Body of pancreas (tissue), 4 donors: ENCODE measurements at places on chromosomes 6 and 20. TPM values are rescaled to one million over a fixed set of nuclear protein-coding genes. Genes with fewer than 3 reads are reported as not detected.

The GJA10 gene
- total RNA-seq: not detected

The STMN3 gene
- total RNA-seq: 5.6 TPM

The GGTLC1 gene
- total RNA-seq: 3.4 TPM

The C6orf47 gene
- total RNA-seq: 22.1 TPM

The PNLDC1 gene
- total RNA-seq: not detected

DNA sequence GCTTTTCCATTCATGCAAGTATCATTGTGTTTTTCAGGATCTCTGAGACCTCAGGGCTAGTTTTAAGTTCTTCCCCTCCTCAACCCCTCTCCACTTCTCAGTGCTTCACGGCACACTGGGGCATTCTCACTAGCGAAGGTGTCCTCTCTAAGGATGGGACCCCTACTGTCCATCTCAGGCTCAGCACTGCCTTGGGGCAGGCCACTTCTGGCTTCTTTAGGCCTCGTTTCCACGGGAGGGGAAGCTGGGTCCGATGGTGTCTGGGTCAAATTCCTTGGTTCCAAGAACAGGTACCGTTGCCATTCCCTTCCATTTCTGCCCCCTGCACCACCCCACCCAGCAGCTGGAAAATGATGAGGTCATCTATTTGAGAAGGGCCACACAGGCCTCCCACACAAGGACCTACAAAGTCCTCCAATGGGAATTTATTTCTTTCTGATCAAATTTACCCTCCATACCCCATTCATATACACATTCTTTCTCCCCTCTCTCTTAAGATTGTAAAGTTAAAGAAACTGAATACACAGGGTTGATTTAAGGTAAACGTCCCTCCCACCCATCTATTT is 17.2 kb downstream of the GNAS start:
- no peak for DNase-seq
- no peaks in the 10 kb centered on the region for H3K27me3 ChIP-seq
- H3K4me1 ChIP-seq: no peaks in the 10 kb centered on the region
- H3K36me3 ChIP-seq: no peaks in the 10 kb centered on the region
- no peak overlapping the region for H3K4me3 ChIP-seq

DNA sequence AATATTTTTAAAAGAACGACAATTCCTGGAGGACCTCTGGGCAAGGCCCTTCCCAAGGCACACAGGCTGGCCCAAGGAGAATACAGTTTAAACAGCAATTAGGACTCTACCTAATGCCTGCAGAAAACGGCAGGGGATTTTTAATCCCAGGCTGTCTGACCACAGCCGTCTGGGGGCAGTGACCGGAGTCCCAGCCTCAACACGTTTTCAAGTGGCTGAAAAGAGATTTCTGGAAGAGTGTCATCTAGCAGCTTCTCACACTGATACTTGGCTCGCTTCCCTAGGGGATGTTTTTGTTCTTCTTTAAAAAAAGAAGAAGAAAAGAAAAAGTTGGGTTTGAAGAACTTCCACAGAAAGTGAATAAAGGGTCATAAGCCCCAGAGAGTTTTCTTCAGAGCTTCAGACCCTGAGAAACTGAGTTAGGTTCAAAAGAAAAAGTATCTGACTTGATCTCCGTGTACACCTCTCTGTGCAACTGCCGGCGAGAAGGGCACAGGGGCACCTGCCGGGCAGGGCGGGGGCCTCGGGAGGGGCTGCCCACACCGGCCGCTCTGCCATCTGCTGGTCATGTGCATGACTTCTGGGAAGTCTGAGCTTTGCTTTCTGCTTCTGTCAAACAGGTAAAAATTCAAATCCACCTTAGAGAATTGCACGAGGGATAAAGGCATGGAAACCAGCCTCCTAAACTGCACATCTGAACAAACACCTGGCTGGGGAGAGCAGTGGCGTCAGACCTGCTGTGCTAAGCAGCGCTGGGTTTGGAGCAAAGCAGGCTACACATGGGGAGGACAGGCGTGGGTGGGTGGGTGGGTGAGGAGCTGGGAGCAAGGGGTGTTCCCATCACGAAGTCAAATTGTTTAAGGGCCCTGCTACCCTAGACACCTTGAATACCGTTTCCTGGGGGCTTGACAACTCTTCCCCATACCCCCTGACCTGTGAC is 33.0 kb downstream of the RRBP1 start:
- H3K27ac ChIP-seq: peak overlapping the region; percentile 66
- peaks cover 99% of the 10 kb centered on the region for H3K4me1 ChIP-seq

GRCh38 chr6:21199262-21199661 is 394.3 kb upstream of the SOX4 start:
- no peaks in the 10 kb centered on the region for H3K4me1 ChIP-seq
- no peak overlapping the region for H3K4me3 ChIP-seq
- H3K27ac ChIP-seq: no peak overlapping the region

GRCh38 chr6:16712255-16712930 is 48.9 kb downstream of the ATXN1 start:
- no peaks in the 10 kb centered on the region for H3K4me1 ChIP-seq
- no peaks in the 10 kb centered on the region for H3K27me3 ChIP-seq
- no peak for DNase-seq

GRCh38 chr6:46894433-46894832 is 27.3 kb downstream of the ADGRF5 start:
- H3K4me3 ChIP-seq: no peak overlapping the region
- no peak overlapping the region for H3K27ac ChIP-seq
- H3K36me3 ChIP-seq: no peaks in the 10 kb centered on the region
- DNase-seq: no peak

- H3K4me1 ChIP-seq: peaks cover 15% of the 10 kb centered on the region
- DNase-seq: no peak
- no peaks in the 10 kb centered on the region for H3K36me3 ChIP-seq
- no peak overlapping the region for H3K27ac ChIP-seq
- H3K27me3 ChIP-seq: no peaks in the 10 kb centered on the region
- no peak overlapping the region for H3K4me3 ChIP-seq
Measured at GRCh38 chr6:37062424-37062823, 57.0 kb downstream of the FGD2 start.

DNA sequence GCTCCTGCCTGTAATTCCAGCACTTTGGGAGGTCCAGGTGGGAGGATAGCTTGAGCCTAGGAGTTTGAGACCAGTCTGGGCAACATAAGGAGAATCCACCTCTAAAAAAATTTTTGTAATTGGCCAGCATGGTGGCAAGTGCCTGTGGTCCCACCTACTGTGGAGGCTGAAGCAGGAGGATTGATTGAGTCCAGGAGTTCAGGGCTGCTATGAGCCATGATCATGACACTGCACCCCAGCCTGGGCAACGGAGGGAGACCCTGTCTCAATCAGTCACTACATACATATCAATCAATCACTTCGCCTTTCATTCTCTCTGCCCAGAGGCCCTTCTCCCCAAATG is 1.1 kb upstream of the STK38 start:
- DNase-seq: no peak
- no peak overlapping the region for H3K4me3 ChIP-seq
- H3K4me1 ChIP-seq: peaks cover 33% of the 10 kb centered on the region
- no peaks in the 10 kb centered on the region for H3K36me3 ChIP-seq

DNA sequence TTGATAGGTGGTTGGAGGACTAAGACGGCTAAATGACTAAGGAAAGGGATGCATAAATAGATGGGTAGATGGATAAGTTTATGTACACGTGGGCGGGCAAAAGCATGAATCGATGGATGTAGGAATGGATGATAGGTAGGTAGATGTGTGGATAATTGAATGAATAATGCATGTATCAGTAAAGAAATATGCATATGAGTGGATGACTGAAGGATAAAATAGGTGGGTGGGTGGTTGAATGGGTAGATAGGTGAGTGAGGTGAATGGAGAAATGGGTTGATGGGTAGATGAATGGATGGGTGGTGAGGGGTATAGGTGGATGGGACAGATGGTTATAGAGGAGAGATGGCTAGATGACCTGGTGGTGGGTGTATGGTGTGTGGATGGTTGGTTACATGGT is 20.2 kb downstream of the SLC12A5 start:
- H3K36me3 ChIP-seq: no peaks in the 10 kb centered on the region
- DNase-seq: no peak
- H3K4me1 ChIP-seq: no peaks in the 10 kb centered on the region
- no peaks in the 10 kb centered on the region for H3K27me3 ChIP-seq
- H3K4me3 ChIP-seq: no peak overlapping the region

DNA sequence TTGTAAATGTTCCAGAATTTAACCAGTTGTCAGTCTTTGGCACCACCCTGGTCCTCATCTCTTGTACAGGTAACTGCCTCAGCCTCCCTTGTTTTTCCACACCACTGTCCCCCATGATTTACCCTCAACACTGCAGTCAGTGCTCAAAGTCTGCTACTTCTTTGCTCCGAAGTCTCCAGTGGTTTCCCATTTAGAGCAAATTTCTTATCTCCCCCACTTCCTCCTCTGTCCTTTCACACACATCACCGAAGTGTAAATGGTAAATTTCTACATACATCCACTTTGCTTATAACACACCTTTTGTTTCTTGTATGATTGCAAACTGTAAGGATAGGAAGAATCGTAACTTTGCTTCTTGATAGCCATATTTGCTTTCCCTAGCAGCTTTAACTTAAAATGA is 115.3 kb downstream of the JARID2 start:
- no peak overlapping the region for H3K27ac ChIP-seq
- H3K27me3 ChIP-seq: no peaks in the 10 kb centered on the region
- peaks cover 38% of the 10 kb centered on the region for H3K4me1 ChIP-seq

GRCh38 chr6:38738261-38738660 is 23.1 kb downstream of the DNAH8 start:
- H3K27ac ChIP-seq: no peak overlapping the region
- no peaks in the 10 kb centered on the region for H3K4me1 ChIP-seq

DNA sequence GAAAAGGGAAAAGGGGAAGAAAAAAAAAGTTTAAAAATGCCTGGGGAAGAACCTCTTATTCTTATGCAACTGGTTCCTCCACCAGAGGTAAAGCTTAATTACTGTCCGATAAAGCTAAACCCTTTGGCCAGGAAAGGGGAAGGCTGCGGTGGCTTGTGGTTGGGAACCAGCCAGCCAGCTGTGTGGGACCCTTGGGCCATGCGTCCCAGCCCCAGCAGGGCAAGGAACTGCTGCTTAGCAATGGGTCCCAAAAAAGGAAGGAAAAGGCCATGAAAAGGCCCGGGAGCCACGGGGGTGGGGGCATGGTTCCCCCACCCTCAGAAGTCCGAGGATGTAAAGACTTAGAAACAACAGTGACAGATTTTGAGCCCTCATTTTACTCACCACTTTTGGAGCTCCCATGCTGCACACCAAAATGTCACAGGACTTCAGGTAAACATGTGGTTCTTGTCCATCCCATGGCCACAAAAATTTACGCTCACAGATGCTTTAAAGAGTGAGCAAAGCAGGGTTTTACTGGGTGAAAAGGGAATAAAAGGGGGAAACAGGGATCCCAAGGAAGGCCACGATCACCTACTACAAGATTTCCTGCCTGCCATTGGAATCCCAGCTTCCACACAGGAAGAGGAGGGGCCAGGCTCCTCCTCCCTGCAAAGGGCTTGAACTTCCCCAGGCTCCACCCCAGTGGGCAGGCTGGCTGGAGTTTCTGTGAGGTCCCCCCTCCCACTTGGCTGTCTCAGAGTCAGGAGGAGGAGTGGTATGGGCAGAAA is 1234.7 kb upstream of the GJE1 start:
- no peak overlapping the region for H3K4me3 ChIP-seq
- no peak for DNase-seq
- H3K27ac ChIP-seq: no peak overlapping the region
- no peaks in the 10 kb centered on the region for H3K27me3 ChIP-seq
- no peaks in the 10 kb centered on the region for H3K4me1 ChIP-seq

DNA sequence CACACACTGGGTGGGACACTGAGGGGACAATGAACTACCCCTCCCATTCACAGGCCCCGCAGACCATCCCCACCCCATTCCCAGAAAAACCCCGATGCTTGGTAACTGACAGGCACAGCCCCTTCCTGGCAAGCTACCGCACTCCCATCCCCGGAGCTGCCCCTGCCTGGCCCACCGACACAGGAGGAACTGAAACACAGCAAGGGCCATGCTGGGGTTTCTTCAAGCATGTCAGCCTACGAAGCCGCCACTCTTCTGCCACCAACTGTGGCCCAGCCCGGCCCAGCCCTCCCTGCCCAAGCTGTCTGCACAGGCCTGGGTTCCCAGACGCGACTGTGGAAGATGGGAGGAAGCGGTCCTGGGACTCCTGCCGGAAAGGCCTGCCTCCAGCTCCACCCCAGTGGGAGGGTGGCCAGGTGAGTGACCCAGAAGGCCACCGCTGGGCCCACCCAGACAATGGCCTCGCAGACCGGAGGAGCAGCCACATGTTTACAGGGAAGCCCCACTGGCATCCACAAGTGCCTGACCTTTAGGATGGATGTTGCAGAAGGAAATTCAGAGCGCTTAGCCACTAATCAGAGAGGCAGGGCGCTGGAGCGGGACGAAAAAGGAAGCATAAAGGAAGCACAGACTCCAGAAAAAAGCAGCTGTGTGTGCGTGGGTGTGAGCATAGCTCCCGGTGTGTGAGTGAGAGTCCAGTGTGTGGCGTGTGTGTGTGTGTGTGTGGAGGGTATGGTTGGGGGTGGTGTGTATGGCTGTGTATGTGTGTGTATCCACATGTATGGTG is 91.6 kb downstream of the PRND start:
- no peak overlapping the region for H3K4me3 ChIP-seq
- no peaks in the 10 kb centered on the region for H3K27me3 ChIP-seq
- peak; percentile 10 for DNase-seq
- H3K36me3 ChIP-seq: no peaks in the 10 kb centered on the region
- peaks cover 5% of the 10 kb centered on the region for H3K4me1 ChIP-seq

DNA sequence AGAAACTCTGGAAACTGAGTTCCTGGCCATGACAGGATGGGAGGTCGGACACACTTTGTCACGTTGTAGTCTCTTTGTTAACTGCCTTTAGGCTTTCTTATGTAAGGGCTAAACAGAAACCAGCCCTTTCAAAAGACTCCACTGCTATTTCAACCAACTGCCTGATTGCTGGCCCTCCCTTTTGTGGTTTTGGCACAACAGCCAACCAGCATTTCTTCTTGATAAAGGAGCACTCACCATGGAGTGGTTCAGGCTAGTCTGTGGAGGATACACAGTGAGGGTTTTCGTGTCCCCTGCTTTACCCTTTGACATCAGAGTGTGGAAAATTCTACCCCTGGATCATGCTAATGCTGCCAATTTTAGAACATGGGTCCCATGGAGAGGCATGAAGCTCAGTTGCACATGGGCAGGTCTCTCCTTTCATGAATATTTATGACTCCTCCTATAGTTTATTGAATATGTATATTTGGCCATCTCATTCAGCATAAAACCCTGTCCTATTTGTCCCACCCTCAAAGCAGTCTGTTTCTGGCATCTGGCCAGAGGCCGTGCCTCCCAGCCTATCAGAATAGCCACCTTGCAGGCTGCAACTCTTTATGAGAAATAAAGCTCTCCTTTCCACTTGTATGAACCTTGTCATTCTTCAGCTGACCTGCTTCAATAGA is 148.3 kb downstream of the HS3ST5 start:
- no peaks in the 10 kb centered on the region for H3K4me1 ChIP-seq
- peak; percentile 4 for DNase-seq
- H3K27ac ChIP-seq: no peak overlapping the region

- no peaks in the 10 kb centered on the region for H3K27me3 ChIP-seq
- H3K27ac ChIP-seq: no peak overlapping the region
- no peak for DNase-seq
- no peaks in the 10 kb centered on the region for H3K36me3 ChIP-seq
- no peaks in the 10 kb centered on the region for H3K4me1 ChIP-seq
Measured at GRCh38 chr20:51931371-51931781, 129.1 kb upstream of the SALL4 start.

- no peaks in the 10 kb centered on the region for H3K4me1 ChIP-seq
- no peak overlapping the region for H3K4me3 ChIP-seq
- no peak overlapping the region for H3K27ac ChIP-seq
Measured at GRCh38 chr6:99838607-99839006, 155.4 kb downstream of the MCHR2 start.
